ENCODE measurements at places on chromosomes 1 and 21.

- DNase-seq: no peak
Measured at GRCh38 chr1:88070956-88071355, 613.1 kb upstream of the PKN2 start.

DNA sequence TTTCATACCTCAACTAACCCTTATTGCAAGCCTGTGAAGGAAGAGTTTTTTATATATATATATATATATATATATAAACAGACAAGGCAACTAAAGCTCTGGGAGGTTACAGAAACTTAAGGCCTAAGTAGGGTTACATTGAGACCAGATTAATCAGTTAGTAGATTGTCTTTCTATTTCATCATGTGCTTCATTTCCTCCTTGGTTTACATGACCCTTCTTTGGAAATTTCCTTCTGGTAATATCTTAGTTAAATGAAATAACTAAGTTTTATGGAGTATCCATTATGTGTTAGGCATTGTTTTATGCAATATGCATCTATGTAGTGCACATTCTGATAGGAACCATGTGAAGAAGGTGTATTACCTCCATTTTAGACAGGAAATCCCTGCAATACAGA lies 112.7 kb downstream of the FGGY start:
- DNase-seq: no peak

GRCh38 chr1:28064064-28064463 lies 24.3 kb downstream of the EYA3 start:
- DNase-seq: no peak

- DNase-seq: no peak
Measured at GRCh38 chr1:5875345-5875910, 116.8 kb downstream of the NPHP4 start.

GRCh38 chr1:60942291-60942690 lies 140.1 kb upstream of the NFIA start:
- no peak for DNase-seq

- DNase-seq: no peak
Measured at GRCh38 chr1:77484334-77484733, 198.1 kb downstream of the ZZZ3 start.

GRCh38 chr1:26744075-26744959 lies 43.4 kb upstream of the PIGV start:
- DNase-seq: peak; percentile 96

GRCh38 chr1:224253721-224254120 lies 70.7 kb downstream of the DEGS1 start:
- no peak for DNase-seq

GRCh38 chr1:94246692-94247137 lies 9.3 kb upstream of the ARHGAP29 start:
- no peak for DNase-seq

DNA sequence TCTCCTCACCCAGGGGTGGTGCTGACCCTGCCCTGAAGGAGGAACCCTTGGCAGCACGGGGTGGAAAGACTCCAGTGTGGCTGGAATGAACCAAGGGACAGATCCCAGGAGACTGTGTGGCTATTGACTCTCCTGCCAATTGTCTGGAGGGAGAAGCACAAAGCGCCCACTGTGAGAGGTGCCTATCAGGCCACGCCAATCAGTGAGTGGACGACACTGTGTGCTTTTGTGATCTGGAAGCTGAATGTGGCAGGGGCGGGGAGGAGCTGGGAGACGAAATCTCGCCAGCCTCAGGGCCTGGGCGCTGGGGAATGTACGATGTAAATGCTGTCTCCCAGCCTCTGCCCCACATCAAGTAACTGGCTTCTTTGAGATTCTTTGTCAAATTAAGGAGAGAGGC lies 167.1 kb downstream of the ZBTB18 start:
- no peak for DNase-seq

- DNase-seq: no peak
Measured at GRCh38 chr21:33171616-33172169, 58.0 kb upstream of the IFNAR2 start.

DNA sequence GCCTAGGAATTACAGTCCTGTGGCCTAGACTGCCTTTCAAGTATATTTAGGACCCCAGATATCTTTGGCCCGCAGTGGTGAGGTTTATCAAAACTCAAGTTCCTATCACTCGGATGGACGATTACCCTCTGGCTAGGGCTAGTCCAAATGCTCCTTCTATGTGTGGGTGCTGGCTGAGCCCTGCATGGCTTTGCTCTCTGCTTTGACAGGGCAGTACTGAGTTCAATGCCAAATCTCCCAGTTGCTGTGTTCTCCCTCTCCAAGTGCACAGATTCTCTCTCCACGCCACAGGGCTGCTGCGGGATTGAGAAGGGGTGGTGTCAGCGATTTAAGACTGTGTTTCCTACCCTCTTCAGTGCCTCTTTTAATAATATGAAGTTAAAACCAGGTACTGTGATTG lies 97.0 kb downstream of the LHX4 start:
- no peak for DNase-seq

GRCh38 chr1:63190171-63190570 lies 132.2 kb upstream of the FOXD3 start:
- no peak for DNase-seq

DNA sequence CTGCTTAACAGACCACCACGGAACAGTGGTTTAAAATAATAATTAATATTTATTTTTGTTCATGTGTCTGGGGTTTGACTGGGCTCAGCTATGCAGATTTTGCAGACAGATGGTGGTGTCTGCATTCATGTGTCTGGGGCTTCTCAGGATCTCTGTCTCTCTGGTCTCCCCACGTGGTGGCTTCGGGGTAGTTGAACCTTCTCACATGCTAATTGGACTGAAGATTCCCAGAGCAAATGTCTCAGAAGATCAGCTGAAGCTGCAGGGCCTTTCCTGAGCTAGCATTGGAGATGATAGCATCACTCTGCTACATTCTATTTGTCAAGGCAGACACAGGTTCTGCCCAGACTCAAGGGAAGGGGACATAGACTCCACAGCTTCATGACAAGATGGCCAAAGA lies 109.1 kb upstream of the DNAH14 start:
- no peak for DNase-seq

DNA sequence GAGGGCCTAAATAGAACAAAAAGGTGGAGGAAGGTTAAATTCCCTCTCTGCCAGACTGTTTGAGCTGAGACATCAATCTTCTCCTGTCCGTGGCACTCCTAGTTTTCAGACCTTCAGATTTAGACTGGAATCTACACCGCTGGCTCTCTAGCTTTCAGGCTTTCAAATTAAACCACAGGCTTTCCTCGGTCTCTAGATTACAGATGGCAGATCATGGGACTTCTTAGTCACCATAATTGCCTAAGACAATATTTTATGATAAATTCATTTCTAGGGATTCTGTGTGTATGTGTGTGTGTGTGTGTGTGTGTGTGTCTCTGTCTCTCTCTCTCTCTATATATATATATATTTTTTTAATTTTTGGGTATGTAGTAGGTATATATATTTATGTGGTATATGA lies 428.7 kb downstream of the PLA2G4A start:
- DNase-seq: no peak

- peak; percentile 25 for DNase-seq
Measured at GRCh38 chr1:231214918-231215680, 25.9 kb upstream of the GNPAT start.

DNA sequence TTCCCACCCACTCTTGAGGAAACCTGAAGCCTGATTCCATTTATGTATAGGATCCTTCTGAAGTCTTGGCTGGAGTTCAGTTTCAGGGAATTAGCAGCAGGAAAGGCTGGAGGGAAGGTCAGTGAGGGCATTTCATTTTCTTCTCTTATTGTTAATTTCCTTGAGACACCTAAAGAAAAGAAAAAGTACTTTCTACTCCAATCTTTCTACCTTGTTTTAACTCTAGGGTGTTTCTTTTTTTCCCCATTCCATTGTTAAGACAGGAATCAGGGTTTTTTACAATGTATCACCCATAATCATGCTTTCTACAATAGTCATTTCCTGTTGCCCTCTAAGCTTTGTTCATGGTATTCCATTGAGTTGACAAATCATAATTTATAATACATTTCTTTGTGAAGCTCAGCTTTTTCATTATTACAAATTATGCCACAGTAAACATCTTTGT lies 27.4 kb downstream of the SNRPE start:
- DNase-seq: no peak

DNA sequence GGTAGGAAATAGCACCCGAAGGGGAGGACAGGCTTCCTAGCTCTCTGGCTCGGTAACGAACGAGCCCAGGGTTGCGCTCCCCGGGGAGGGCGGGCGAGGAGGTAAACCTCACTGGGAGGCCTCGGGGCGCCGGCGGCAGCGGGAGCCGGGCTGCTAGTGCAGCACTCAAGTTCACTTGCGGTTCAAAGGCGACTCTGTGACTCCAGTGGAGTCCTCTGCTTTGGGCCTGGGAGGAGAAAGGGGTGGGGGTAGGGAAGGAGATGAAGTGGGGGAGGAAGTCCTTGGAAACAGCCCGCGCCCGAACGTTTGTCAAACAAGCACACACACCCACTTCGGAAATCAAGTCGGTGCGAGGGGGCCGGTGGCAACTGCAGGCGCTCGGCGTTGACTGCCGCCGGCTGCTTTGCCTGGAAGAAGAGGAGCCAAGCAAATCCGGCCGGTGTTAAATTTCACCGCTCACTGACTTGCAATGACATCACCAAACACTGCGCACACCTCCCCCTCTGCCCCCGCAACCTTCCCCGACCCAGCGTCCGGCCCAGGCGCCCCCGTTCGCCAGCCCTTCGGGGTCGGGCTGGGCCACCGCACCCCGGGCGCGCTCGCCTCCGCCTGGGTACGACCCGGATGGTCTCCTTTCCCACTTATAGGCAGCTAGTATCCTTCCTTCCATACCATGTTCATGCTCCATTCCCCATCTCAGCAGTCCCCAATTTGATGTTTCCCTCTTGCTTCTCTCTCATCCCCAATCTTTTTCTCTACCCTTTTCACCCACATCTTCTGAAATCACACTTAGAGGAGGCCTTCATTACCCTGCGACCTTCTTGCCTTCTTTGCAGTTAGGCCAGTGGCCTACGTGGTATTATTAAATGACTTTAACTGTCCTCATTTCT lies at the start of gene COL24A1:
COL24A1 (minus strand) TSS at position 207 of the 890 bp plus-strand sequence. CDS start 376 bp downstream, outside the sequence.
- DNase-seq: no peak

DNA sequence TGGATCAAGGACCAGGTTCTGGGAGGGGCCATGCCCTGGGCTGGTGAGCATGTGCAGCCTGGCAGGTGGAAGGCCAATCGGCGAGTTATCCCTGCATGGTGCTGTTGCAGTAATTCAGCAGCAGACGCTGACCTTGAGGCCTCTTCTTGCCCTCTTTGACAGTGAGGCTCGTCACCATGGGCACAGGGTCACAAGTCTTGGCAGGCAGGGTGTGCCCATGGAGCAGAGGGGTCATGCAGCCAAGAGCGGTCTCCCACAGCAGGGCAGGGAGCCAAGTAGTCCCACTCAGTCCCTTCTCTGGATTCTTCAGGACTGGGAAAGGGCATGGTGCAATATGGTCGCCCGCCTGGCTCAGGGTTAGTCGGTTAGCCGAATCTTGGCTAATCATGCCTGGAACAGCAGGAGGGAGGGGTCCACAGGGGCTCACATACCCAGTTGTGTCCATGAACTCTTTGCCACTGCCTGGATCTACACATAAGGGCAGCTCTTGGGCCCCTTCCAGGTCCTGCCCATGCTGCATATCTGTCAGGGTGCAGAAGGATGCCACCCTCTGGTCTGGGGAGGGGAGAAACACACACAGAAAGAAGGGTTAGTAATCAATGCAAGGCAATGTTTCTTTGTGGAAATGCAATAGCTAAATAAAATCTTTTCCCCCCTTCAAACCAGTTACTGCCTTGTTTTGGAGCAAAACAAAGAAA lies 226.8 kb downstream of the SIPA1L2 start:
- no peak for DNase-seq

- DNase-seq: no peak
Measured at GRCh38 chr1:81187635-81188034, 613.1 kb upstream of the ADGRL2 start.

DNA sequence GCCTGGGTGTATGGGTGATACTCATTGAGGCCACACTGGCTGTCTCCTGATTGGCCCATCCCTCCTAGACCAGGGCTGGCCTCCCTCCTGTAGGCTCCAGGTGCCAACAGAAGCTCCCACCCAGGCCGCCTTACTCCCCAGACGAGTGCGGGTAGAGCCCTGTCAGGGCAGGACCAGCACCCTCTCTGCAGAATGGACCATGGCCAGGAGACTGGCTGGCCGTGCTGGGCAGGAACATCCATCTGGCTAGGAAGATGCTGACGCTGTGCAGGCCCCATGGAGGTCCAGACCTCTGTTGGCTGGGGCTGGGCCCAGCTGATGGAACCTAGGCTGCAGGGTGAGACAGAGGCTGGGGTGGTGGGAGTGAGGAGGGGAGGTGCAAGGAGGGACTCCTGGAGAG lies 25.0 kb upstream of the EPB41 start:
- DNase-seq: no peak

DNA sequence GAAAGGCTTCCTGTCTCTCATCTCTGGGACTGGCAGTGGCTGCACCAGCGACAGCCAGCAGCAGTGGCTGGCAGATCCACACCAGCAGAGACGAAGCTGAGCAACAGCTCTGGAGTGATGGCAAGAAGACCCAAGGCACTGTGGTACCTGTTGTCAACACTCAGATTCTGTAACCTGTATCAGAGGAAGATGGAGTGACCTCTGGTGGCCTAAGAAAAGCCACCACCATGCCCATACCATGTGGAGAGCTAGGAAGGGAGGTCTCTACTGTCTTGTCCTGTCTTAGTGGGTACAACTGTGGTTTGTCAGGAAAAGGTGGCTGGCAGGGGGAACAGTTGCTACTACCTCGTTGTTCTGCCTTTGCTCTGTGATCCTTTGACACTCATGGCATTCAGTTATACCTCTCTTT lies 22.5 kb upstream of the RHBDL2 start:
- DNase-seq: peak; percentile 41

- no peak for DNase-seq
Measured at GRCh38 chr1:172845371-172845770, 186.5 kb downstream of the FASLG start.

DNA sequence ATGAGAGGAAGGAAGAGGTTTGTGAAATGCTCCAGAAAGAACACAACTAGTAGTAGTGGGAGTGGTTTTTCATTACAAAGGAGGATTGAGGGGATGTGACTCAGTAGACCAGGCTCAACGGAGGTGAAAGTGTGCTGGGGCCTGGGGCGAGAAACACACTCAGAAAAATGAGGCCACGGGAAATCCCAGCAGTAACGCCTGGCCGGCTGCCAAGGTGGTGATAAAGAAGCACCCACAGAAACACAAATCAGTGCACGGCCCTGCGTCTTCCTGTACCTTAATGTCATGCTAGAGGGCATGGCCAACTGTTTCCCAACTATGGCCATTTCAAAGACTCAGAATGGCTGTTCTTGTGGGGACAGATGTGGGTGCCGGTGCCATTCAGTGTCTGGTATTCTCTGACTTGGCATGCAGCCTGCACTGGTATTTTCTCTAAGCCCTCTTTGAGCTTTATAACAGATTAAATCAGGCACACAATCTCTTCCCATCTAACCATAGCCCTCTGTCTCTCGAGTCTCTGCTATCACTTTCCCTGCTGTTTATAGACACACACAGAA lies 38.2 kb downstream of the URB2 start:
- DNase-seq: peak; percentile 54
